ENCODE measurements at places on chromosomes 3 and 15.

DNA sequence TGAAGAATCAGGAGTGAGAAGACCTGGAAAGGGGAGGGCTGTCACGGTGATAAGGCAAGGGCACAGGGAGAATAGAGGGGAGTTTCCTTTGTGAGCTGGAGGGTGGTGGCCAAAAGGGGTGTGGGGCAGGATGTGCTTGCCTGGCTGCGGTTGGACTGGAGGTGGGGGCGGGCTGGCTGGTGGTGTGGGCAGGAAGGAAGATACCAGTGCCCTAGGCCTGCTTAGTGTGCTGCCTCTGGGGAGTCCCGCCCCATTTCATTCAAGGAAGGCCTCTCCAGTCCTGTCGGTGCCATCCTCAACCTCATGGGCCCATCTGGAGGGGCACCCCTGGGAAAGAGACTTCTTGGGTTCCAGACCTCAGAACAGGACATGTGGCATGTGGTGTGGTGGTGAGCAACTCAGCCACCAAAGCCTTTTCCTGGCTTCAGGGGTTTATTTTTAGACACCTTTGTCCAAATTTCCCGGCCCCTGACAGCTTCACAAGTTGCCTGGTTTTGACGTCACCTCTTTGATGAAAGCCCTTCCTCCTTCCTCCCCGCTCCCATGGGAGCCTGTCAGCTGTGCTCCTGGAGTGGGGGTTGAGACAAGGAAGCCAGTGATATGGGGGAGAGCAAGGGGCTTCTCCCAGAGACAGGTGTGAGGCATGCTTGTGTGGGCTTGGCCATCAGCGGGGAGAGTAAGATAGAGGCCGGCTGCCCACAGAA is 15.6 kb downstream of the TEX264 start:
- DNase-seq = peak; percentile 60

DNA sequence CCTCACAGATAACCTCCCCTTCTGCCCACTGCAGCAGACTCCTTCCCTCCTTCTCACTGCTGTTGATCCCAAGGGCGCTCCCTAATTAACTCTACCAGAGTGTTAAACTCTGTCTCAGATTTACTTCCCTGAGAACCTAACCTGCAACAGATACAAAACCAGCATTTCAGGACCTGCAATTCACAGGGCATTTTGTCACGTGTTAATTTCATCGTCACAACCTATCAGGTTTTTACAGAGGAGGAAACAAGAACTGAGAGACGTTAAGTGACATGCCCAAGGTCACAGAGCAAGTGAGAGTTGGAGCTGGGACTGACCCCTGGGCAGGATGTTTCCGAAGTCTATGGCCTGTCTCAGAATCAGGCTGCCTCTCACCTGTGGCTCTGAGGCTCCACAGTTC is 223.9 kb downstream of the UACA start:
- DNase-seq = no peak

- DNase-seq = no peak
Observed at GRCh38 chr3:182308328-182308727, 485.0 kb upstream of the ATP11B start.

GRCh38 chr3:159637883-159638542 is 350.6 kb upstream of the IL12A start:
- DNase-seq = no peak

- peak; percentile 18 for DNase-seq
Observed at GRCh38 chr3:14925729-14926591, 21.4 kb upstream of the NR2C2 start.

DNA sequence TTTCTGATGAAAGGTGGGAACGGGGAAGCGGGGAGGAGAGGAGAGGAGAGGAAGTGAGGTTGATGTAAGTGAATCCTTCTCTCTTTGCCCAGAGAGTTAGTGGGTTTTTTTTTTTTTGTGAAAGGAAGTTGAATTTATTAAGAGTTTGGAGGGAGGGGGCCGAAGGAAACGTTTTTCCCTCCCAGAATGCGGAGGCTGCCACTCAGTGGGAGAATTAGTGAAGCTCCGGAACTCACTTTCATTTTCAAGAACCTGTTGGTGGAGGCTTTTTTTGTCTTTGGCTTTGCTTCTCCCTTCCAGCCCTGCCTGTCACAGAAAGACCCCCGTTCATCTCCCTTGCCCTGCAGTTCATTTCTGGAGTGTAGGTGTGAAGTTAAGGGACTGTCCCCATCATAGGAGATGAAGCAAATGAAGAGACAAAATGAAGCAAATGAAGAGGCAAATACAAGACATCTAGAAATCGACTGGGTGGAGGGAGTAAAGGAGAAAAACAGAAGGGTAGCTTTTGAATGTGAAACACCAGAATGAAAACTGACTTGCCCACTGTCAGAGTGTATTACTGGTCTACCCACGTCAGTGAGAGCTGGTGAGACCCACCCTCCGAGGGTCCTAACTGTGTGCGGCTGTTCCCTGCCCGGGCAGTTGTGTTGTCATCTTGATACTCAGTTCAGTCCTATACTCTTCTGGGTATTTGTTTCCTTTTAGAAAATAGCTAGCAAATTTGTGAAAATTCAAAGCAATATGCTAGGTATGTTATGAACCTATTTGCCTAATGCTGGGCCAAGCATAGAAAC is 91.5 kb downstream of the ITPR1 start:
- DNase-seq = no peak

DNA sequence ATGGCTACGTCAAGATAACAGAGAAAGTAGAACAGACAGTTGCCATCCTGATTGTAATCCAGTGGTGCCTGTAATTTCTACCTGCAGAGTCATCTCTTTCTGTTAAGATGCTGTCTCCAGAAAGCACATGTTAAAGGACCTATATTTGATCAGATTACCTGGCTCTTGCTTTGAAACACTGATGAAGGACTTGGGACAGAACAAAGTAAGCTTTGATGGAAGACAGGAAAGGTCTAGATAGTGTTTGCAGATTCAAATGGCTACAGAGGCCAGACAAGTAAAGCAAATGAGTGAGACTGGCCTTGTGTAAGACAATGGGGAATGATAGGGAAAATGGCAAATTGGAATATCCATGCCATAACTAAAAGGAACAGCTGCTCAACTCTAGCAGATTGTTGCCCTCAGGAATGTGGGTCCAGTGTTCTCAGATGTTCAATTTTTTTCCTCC is 1.8 kb upstream of the GSK3B start:
- no peak for DNase-seq

- no peak for DNase-seq
Observed at GRCh38 chr3:102790747-102791325, 356.0 kb downstream of the ZPLD1 start.

GRCh38 chr15:65334586-65335231 is 30.2 kb downstream of the RNU5B-1 start:
- no peak for DNase-seq

- DNase-seq = no peak
Observed at GRCh38 chr3:77563012-77563411, 523.1 kb downstream of the ROBO2 start.

- DNase-seq = no peak
Observed at GRCh38 chr3:171261487-171261886, 198.7 kb downstream of the TNIK start.

DNA sequence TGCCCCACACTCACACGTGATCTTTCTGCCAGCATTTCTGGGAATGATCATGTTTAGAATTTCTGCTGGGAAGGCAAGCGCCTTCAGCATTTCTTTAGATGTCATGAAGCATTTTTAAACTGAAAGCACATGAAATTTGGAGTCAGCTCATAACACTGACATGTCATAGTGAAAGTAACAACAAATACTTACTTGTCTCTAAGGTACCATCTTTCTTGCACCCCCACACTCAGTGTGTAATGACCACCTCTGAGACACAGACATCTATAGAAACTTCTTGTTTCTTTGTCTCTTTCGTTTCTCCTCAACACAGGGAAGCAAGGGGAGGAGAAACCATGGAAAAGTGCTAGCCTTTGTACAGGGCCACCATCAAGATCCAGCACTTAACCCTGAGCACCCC is 171.7 kb downstream of the RORA start:
- DNase-seq = no peak

DNA sequence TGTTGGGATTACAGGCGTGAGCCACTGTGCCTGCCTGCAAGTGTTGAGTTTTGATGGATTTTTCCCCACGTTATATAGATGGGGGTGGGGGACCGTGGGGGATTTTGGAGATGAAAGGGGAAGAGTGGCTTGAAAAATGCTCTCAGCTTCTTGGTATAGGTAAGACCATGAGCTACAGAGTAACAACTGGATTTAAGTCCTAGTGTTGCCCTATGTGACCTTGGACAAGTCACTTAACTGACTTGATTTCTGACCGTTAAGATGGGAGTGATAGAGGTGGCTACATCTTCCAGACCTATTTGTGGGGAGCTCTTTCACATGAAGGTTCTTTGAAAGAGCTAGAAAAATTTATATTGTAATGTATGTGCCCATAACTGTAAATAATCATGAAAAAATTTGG is 13.3 kb downstream of the TRIM71 start:
- no peak for DNase-seq

DNA sequence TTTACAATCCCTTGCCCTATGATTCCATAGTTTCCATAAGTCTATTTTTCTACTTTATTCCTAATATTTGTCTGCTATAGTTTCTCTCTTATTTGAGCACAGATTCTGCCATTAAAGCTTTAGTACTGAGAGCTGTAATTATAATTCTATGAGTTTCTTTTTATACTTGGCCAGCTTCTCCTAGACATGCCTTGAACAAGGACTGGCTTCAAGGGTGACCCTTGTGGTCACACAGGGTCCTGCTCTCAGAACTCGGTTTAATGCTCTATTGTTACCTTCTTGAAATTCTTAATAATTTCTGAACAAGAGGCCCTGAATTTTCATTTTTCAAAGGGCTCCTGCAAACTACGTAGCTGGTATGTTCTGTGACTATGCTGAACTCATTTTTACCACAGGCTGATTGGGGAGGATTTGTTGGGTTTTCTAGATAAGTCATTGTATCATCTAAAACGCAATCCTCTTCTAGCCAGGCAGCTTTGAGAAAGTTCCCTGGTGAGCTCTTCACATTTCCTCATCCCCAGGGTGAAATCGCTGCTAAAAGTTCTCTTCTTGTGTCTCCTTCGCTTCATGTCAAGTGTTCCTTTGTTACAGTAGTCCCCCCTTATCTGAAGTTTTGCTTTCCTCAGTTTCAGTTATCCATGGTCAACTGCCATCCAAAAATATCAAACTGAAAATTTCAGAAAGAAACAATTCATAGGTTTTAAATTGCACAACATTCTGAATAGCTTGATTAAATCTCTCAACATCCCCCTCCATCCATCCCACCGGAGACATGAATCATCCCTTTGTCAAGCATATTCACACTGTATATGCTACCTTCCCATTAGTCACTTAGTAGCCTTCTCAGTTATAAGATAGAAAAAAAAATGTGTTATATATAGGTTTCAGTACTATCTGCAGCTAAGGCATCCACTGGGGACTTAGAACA is 12.6 kb upstream of the PLCL2 start:
- DNase-seq = no peak

- no peak for DNase-seq
Observed at GRCh38 chr3:137738710-137739109, 25.4 kb upstream of the SOX14 start.

DNA sequence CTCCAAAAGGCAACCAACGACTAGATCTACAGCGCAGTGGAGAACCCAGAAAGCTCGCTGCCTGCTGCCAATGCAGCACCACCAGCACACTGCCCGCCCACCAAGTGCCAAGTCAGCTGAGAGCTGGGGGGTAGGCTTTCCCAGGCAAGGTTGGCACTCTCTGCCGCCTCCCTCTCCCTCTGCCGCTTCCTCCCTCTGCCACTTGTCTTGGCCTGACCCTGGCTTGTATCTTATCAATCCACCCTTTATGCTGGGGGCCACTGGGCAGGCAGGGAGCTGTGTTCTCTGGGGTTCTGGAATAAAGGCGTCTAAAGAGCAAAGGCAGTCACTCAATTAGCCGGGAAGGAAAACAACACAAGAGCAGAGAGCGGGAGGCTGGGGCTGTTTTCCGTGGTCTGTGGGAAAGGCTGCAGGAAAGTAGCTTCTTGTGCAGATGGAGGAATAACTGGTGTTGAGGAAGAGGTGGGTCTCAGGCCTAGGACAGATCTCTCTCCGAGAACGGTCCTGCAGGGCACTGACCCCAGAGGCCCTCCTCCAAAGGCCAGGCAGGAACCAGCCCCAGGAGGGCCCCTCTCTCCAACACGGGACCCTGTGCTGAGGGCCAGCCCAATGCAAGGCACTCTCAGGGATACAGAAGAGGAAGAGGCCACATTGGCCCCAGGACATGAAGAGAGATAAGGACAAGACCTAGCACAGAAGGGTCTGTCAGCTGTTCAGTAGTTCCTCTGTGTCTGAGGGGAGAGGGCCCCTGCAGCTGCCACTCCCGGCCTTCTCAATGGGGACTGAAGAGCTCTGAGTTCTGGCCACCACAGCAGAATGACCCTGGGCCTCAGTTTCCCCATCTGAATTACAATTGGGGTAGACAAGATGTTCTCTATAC is 30.8 kb downstream of the ACSBG1 start:
- DNase-seq = no peak

- DNase-seq = no peak
Observed at GRCh38 chr3:63304421-63304820, 26.3 kb downstream of the SYNPR start.

- no peak for DNase-seq
Observed at GRCh38 chr3:131735116-131735515, 232.3 kb upstream of the MRPL3 start.

GRCh38 chr3:25155652-25156471 is 272.2 kb upstream of the RARB start:
- DNase-seq = no peak

DNA sequence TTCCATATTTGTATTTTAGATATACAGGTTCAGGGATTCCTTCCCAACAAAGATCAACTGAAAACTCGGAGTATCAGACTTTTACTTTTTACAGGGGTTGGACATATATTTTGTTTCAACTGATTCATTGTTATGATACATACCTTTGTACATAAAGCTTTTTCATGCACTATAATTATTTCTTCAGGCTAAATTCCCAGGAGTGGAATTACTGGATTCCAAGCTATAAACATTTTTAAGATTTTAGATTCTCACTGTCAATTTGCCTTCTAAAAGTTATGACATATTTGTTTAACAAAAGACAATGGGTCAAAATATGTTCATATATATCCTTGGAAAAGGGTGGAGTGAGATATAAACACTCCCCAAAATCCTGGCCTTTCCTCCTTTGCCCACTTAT is 449.0 kb downstream of the PDCD6IP start:
- DNase-seq = no peak

- no peak for DNase-seq
Observed at GRCh38 chr3:86814321-86814720, 176.6 kb downstream of the VGLL3 start.

DNA sequence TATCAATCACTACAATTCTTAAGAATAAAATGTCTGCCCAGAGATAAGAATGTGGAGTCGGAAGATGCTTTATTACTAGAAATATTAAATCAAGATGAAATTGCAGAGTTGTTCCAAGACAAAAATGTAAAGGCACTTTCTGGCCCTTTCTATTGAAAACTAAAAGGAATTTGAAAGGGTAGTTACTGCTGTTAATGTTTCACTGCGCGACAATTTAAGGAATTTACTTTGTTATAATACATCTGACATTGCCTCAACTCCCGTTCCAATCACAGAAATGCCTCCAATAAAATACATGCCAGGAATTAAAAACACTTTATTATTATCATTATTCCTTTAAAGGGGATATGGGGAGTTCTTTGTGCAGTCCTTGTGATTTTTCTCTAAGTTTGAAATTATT is 26.4 kb downstream of the RSL24D1 start:
- no peak for DNase-seq

All from stimulated activated CD4-positive, alpha-beta T cell treated with anti-CD3 and anti-CD28 coated beads, Interleukin-2, amount 100 ng/mL, for 48 hours (primary cell).